ENCODE measurements at places on chromosomes 16 and 17. TPM values are rescaled to one million over a fixed set of nuclear protein-coding genes. Genes with fewer than 3 reads are reported as not detected.

AHSP gene
- total RNA-seq: not detected

HCRT gene
- total RNA-seq: not detected

DNA sequence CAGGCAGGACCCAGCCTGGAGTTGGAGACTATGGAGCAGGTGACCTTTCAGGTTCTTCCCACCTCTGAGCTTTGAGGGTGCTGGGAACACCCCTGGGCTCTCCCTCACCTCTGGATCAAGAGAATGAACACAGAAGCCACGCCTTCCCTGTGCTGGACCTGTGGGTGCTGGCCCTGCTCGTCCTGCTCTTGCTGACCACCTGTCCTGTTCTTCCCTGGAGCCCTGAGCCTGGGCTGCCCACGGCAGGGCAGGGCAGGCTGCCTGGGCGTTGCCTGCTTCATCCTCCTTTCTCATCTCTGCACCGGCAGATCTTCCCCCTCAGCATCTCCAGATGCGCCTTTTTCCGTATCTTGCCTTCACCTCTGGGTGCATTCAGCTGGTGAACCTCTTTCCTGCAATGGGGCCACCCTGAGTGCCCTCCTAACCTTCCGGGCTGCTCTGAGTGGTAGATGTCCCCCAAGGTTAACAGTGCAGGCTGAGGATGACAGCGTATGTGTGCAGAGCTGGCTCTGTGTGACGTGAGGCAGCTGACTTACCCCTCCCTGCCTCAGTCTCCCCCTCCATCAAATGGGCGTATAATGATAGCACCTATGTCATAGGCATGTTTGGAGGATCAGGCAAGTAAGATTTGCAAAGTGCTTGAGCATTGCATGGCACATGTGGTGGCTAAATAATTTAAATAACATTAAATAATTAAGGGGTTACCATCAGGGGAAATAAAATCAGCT, 225.8 kb upstream of the CIBAR2 start:
- DNase-seq: no peak

- peak; percentile 47 for DNase-seq
Measured at GRCh38 chr16:21611198-21611555, 11.8 kb downstream of the METTL9 start.

GRCh38 chr17:66620528-66620927, 214.4 kb upstream of the CACNG5 start:
- no peak for DNase-seq

DNA sequence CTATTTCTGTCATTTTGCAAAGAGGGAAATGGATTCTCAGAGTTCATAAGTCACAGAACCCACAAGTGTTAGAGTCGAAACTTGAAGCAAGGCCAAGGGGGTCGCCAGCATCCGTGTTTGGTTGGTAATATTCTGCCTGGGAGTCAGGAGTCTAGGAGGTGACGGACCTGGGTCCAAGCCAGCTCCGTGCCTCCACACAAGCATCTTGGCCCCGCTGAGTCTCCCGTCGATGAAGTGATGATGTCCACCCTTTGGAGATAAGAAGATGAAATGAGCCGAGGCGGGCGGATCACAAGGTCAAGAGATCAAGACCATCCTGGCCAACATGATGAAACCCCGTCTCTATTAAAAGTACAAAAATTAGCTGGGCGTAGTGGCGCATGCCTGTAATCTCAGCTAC, 53.2 kb upstream of the TNRC6C start:
- DNase-seq: no peak

- DNase-seq: no peak
Measured at GRCh38 chr17:78476973-78477372, 98.5 kb downstream of the PGS1 start.

Data from fibroblast of lung (primary cell).